ENCODE measurements at places on chromosomes 4 and X.

DNA sequence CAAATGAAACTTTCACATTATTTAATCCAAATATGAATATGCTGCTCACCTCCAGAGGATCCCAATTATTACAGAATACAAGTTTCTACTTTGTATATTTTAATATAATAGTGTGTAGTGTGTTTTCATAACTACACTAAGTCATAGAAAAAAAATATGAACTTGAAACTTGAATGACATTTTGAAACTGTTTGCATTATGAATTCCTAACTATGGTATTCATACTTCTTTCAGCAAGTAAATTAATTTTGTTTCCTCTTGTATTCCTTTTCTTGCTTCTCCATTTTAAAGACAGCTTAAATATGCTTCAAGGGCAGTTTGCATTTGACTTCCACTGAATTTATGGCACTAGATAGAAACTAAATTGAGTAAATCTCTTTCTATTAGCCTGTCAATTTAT is 177.1 kb downstream of the BMPR1B start:
- DNase-seq, result no peak

- DNase-seq, result peak; percentile 83
These were observed 175.9 kb upstream of the RPS6KA3 start for GRCh38 chrX:20442597-20442996.

- DNase-seq, result no peak
These were observed 3.1 kb downstream of the NKX3-2 start for GRCh38 chr4:13541176-13541604.

- no peak for DNase-seq
These were observed 5.0 kb upstream of the DDX60L start for GRCh38 chr4:168485156-168485910.

GRCh38 chr4:78337244-78338020 is 214.1 kb upstream of the ANXA3 start:
- no peak for DNase-seq

DNA sequence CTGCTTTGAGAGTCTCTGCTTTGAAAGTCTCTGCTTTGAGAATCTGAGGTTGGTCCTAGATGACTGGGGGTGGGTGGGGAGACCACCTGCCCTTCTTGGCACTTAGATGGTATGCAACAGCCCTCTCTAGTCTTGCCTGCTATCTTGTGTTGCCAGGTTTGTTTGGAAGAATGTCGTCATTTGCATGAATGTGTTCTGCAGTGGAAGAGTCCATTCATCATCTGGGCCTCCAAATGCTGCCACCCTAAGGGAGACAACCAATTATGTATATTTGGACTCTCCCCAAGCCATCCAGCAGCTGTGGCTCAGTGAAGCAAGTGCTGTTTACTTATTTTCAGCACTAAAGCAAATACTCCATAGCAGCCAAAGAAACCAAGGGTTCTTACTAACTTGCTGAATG is 44.6 kb upstream of the TRPC5OS start:
- peak; percentile 63 for DNase-seq

- no peak for DNase-seq
These were observed 123.4 kb upstream of the ATP6AP2 start for GRCh38 chrX:40457406-40457805.

- no peak for DNase-seq
These were observed 7.8 kb upstream of the CHRNA9 start for GRCh38 chr4:40327340-40327739.

DNA sequence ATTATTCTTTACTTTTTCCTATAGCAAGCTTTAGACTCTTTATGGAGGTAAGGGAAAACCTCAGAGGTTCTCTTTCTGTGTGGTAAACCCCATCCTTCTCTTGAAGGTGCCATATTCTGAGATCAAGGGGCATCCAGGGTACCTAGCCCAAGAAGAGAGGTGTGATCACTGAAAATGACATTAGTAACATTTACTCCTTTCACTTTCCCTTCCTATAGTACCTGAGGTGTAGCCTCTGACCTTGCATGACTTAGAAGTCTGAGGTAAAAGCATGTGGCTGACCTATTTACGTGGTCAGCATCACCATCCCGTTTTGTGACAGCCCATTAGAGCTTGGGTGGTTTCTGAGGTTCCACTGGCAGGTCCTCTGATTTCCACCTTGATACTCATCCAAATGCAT is 25.7 kb downstream of the SGMS2 start:
- no peak for DNase-seq

- no peak for DNase-seq
These were observed 50.5 kb downstream of the RHOH start for GRCh38 chr4:40247350-40247749.

DNA sequence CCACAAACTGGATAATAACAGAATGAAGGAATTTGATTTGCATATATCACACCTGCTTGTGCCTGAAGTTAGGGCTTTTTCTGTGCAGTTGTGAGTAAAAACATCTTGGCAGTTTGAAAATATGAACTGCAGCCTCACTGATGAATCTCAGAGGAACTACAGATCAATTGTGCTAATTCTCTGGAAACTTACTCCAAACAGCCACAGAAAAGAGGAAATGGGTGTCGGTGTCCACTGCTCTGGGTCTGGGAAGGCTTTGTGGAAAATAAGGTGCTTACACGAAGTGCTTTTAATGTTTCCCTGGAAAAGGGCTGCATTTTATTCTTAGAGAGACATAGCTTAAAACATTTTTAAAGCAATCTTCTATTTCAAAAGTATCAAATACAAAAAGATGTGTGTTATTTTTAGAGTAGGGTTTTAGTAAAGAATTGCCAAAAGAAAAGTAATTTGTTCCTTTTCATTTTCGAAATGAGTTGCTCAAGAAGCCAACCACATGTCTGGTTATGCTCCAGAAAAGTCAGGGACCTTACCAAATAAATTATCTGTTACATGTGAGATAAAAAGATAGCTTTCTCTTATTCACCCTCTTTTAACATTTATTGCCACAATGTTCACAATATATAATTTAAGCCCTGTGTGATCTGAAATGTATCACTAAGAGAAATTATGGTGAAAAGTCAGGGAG is 240.1 kb downstream of the FRAS1 start:
- DNase-seq, result no peak

DNA sequence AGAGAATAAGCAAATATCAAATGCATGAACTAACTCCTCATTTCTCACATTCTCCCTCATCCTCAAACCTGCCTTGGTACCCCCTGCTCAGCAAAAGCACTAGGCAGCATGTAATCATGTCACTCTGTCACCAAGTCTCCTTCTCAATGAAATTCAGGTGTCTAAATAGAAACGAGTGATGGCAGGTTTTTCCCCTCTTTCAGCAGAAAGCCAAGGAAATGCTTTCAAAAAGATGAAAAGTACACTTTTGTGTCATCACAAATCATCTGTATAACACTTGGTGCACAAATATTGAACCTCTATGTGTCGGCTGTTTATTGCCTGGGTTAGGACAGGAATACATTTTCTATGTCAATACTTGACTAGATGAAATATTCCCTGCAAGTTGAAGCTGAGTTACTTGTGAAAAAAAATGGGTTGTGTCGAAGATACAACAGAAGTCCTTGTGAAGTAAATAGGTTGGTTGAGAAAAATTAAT is 285.1 kb upstream of the MAGEB18 start:
- DNase-seq, result no peak

GRCh38 chrX:109954955-109955354 is 48.0 kb upstream of the TMEM164 start:
- DNase-seq, result no peak

GRCh38 chrX:131802836-131803626 is 220.1 kb upstream of the STK26 start:
- DNase-seq, result peak; percentile 8

GRCh38 chr4:176883681-176884418 is 91.1 kb upstream of the VEGFC start:
- no peak for DNase-seq

DNA sequence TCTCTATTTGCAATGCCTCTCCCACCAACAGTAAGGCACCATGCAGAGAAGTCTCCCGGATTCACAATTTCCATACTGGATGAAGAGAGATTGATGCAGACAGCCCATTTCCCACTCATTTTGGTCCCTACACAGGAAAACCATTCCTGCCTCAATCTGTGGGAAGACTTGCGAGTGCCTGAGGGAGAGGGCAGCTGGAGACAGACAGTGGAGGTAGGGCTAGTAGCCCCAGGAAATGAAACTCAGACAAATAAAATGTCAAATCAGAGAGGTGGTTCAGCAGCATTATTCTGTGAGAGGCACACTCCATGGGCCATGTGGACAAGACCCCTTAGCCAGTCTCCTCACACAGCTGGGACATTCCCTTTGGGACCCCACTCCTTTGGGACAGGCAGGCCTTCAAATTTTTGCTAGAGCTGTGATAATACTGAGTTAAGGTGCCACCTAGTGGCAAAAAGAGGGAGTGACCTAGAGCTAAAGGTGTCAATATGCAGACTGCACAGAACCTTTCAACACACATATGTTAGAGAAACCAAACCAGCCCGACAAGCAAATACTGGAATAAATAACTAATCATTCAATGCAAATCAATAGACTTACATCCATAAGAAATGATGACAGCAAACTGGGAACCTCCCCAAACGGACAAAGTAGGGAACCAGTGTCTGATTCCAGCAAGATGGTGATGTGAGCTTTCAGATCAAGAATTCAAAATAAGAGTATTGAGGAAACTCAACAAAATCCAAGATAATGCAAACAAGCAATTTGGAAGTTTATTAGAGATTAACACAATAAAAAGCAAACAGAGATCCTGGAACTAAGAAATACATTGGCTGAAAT is 1865.3 kb upstream of the AGA start:
- peak; percentile 14 for DNase-seq

DNA sequence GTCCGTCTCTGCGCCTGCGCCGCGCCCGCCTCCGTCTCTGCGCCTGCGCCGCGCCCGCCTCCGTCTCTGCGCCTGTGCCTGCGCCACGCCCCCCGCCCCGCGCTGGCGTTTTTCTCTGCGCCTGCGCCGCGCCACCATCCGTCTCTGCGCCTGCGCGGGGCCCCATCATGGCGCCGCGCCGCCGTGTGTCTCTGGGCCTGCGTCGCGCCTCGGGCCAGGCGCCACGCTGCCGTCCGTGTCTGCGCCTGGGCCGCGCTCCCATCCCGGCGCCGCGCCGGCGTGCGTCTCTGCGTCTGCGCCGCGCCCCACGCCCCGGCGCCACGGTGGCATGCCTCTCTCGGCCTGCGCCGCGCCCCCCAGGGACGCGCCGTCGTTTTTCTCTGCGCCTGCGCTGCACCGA is 51.8 kb upstream of the DUX4 start:
- no peak for DNase-seq

DNA sequence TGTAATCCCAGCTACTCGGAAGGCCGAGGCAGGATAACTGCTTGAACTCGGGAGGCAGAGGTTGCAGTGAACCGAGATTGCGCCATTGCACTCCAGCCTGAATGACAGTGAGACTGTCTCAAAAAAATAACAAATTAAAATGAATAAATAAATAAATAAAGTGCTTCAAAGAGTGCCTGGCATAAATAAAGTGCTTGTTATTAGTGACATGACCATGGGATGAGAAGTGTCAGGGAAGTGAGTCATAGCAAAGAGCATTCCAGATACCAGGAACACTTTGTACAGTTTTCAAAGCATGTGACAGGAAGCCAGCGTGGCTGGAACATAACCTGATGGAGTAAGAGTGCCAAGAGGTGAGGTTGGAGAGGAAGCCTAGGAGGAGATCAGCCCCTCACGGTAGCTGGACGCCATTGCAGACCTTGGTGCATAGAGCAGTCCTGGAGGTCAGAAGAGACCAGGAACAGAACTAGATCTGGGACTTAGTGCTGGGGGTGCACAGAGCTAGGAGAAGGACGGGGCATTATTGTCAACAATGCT is 6.0 kb upstream of the WDR13 start:
- DNase-seq, result no peak

GRCh38 chrX:24242649-24243175 is 71.2 kb downstream of the SUPT20HL2 start:
- DNase-seq, result no peak

DNA sequence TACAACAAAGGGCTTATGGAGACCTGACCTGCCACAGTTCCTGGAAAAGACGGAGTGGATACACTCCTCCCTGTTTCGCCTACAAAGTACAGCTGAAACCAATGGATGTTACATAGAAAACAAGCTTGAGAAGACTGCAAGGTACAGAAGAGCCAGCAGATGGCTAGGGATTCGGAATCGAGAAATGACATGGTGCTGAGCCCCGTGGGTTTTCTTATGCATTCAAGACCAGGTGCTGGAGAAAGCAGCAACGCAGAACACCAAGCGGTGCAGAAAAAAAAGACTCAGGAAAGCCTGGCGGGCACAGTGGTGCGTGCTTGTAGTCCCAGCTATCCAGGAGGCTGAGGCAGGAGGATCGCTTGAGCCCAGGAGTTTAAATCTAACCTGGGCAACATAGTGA is 13.8 kb downstream of the TIMM17B start:
- DNase-seq, result no peak

DNA sequence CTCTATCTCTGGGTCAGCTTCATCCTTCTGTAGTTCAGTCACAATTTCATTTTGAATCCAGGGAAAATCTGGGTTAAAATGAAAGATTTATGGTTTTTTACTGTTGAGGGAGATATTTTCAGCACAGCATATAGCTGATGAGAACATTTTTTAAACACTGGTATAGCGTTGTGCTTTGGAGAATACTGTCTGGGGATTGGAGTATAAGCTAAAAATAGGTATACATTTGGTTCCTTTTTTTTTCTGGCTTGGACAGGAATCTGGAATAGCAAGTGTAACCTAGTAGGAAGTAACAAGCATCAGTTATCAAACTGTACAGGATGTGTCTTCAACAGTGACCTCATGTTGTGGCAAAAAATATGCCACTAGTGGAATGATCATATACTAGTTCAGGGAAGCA is 149.1 kb downstream of the GRXCR1 start:
- no peak for DNase-seq

GRCh38 chr4:42371305-42372252 is 25.7 kb upstream of the SHISA3 start:
- no peak for DNase-seq

DNA sequence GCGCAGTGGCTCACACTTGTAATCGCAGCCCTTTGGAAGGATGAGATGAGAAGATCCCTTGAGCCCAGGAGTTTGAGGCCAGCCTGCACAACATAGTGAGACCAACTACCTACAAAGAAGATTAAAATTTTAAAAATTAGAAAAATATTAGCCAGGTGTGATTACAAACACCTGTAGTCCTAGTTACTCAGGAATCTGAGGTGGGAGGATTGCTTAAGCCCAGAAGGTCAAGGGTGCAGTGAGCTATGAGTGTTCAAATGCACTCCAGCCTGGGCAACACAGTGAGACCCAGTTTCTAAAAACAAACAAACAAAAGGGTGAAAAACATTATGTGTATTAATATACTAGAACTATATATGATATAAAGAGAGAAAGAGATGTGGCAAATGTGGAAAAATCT is 36.8 kb upstream of the NKX6-1 start:
- DNase-seq, result no peak

GRCh38 chr4:85824166-85824945 is 349.4 kb downstream of the ARHGAP24 start:
- DNase-seq, result no peak

- peak; percentile 3 for DNase-seq
These were observed 54.7 kb downstream of the DKK2 start for GRCh38 chr4:106981431-106981830.
